ENCODE measurements at places on chromosomes 2 and 18.

GRCh38 chr18:73023975-73024374 lies 156.2 kb upstream of the NETO1 start:
- no peaks in the 10 kb centered on the region for H3K27me3 ChIP-seq
- H3K36me3 ChIP-seq: no peaks in the 10 kb centered on the region
- H3K4me1 ChIP-seq: no peaks in the 10 kb centered on the region
- H3K4me3 ChIP-seq: no peak overlapping the region

- no peaks in the 10 kb centered on the region for H3K27me3 ChIP-seq
- H3K4me1 ChIP-seq: no peaks in the 10 kb centered on the region
- no peak for DNase-seq
- no peaks in the 10 kb centered on the region for H3K36me3 ChIP-seq
Measured at GRCh38 chr2:1972948-1973347, 228.6 kb upstream of the PXDN start.

- H3K27ac ChIP-seq: no peak overlapping the region
- H3K4me3 ChIP-seq: no peak overlapping the region
- DNase-seq: no peak
- H3K36me3 ChIP-seq: no peaks in the 10 kb centered on the region
- H3K4me1 ChIP-seq: no peaks in the 10 kb centered on the region
- H3K27me3 ChIP-seq: no peaks in the 10 kb centered on the region
Measured at GRCh38 chr2:152506843-152507242, 171.9 kb downstream of the FMNL2 start.

- H3K4me3 ChIP-seq: no peak overlapping the region
- no peaks in the 10 kb centered on the region for H3K27me3 ChIP-seq
- no peak for DNase-seq
- no peaks in the 10 kb centered on the region for H3K36me3 ChIP-seq
- H3K4me1 ChIP-seq: no peaks in the 10 kb centered on the region
Measured at GRCh38 chr2:160156665-160157064, 43.4 kb downstream of the ITGB6 start.

GRCh38 chr2:147173189-147173581 lies 671.6 kb upstream of the ACVR2A start:
- H3K27ac ChIP-seq: no peak overlapping the region
- no peak for DNase-seq
- no peaks in the 10 kb centered on the region for H3K27me3 ChIP-seq
- H3K36me3 ChIP-seq: no peaks in the 10 kb centered on the region

- no peak overlapping the region for H3K4me3 ChIP-seq
- no peak overlapping the region for H3K27ac ChIP-seq
- DNase-seq: no peak
- no peaks in the 10 kb centered on the region for H3K4me1 ChIP-seq
- H3K36me3 ChIP-seq: peaks cover 17% of the 10 kb centered on the region
Measured at GRCh38 chr2:39024833-39025232, 96.0 kb downstream of the SOS1 start.

DNA sequence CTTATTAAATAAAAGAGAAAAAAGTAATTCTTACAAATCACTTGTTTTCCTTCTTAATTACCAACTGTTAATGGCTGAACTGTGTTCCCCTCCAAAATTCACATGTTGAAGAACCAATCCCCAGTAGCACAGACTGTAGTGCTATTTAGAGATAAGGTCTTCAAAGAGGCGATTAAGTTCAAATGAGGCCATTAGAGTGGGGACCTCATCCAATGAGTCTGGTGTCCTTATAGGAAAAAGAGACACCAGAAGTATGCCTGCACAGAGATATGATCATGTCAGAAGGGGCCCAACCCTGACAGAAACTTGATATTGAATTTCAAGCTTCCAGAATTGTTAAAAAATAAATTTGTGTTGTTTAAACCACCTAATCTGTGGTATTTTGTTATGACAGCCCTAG lies 89.8 kb downstream of the MEMO1 start:
- no peaks in the 10 kb centered on the region for H3K27me3 ChIP-seq
- H3K4me1 ChIP-seq: no peaks in the 10 kb centered on the region
- peaks cover 6% of the 10 kb centered on the region for H3K36me3 ChIP-seq
- DNase-seq: no peak
- H3K27ac ChIP-seq: no peak overlapping the region
- H3K4me3 ChIP-seq: no peak overlapping the region

DNA sequence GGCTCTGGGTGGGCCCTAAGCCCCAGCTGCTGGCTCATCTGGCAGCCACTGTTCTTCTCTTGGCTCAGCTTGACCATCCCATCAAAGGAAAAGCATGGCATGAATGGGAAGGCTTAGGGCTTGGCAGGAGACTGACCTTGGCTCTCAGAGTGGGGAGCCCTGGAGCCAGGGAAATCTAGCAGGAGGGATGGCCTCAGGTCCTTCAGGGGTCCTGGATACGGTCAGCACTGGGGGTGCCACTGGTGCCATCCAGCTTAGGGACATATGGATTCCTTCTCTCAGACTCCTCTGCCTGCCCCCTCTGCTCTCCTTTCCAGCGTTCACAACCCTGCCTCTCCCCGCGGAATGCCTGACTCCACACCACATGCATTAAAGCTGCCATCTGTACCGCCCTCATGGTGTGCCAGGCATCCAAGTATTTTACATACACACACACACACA lies 165.5 kb upstream of the HAAO start:
- no peaks in the 10 kb centered on the region for H3K27me3 ChIP-seq
- H3K27ac ChIP-seq: peak overlapping the region; percentile 71
- DNase-seq: no peak
- peaks cover 48% of the 10 kb centered on the region for H3K4me1 ChIP-seq
- H3K4me3 ChIP-seq: no peak overlapping the region

- H3K36me3 ChIP-seq: no peaks in the 10 kb centered on the region
- no peaks in the 10 kb centered on the region for H3K27me3 ChIP-seq
- H3K27ac ChIP-seq: no peak overlapping the region
- no peaks in the 10 kb centered on the region for H3K4me1 ChIP-seq
- H3K4me3 ChIP-seq: no peak overlapping the region
- no peak for DNase-seq
Measured at GRCh38 chr2:188956961-188957360, 17.2 kb upstream of the COL3A1 start.

DNA sequence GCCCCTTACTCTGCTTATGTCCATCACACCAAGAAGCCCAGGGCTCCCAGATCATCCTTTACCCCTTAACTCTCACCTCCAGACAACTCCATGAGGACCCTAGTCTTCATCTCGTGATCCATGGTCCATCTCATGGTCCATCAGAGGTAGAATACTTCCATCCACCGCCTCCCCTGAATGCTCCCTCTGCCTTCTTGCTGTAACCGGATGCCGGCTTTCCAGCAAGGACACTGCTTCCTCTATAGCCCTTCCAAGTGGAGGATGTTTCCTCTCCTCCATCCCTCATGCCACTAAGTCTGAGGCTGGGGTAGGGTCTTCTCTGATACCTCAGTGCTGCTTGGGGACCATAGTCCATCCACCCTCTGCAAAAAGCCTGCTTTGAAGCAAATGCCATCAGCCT lies 118.6 kb upstream of the SIX2 start:
- no peak overlapping the region for H3K27ac ChIP-seq
- no peaks in the 10 kb centered on the region for H3K27me3 ChIP-seq
- no peak overlapping the region for H3K4me3 ChIP-seq
- DNase-seq: no peak
- H3K4me1 ChIP-seq: no peaks in the 10 kb centered on the region

DNA sequence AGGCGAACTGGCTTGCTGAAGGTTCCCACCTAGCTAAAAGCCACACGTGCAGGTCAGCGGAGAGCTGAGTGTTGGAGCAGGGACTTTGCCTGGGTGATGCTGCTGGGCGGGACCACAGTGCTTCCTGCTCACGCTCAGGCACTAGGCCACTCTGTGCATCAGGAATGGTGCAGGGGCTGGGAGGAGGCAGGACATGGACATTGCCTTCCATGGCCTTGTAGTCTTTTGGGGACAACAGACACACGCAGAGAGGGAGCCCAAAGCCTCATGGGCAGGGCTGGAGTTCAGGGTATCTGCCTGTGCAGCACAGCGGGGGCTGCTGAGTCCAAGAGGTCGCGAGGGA lies 207.2 kb downstream of the ZBTB7C start:
- H3K4me3 ChIP-seq: no peak overlapping the region
- no peak overlapping the region for H3K27ac ChIP-seq
- no peaks in the 10 kb centered on the region for H3K4me1 ChIP-seq
- no peak for DNase-seq
- H3K36me3 ChIP-seq: no peaks in the 10 kb centered on the region
- no peaks in the 10 kb centered on the region for H3K27me3 ChIP-seq

DNA sequence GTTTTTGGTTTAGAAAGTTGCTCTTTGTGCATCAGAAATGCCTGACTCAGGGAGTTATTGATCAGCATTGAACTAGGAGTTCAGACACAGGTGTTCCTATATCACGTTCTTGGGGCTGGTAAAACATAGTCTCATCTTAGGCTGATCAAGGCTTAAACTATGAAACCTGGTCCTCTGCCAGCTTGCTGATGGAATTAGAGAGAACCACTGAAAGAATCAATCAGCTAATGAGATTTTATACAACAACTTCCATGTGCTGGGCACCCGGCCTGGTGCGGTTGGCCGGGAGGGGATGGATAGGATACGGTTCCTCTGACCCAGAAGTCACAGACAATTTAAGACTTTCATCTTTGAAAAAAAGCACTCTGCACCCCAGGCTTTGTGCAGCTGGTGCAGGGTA lies 164.9 kb downstream of the RDH14 start:
- no peak overlapping the region for H3K27ac ChIP-seq
- no peak overlapping the region for H3K4me3 ChIP-seq
- no peaks in the 10 kb centered on the region for H3K36me3 ChIP-seq
- no peak for DNase-seq
- no peaks in the 10 kb centered on the region for H3K27me3 ChIP-seq
- H3K4me1 ChIP-seq: no peaks in the 10 kb centered on the region

DNA sequence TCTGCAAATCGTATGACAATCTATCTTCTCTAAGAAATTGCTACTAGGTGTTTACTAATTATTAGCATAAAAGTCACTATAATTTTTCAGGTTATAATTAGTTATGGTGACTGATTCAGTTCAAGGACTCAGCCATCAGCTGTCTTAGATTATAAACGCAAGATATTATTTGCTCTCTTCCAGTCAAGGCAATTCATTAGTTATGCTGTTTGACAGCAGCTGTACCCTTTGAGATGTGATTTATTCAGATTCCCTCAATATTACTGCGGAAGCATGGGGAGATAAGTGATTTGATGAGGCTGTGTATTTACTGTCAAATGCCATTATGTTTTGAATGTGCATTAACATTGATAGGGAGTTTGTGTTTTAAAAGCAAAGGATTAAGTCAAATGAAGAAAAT lies 558.9 kb upstream of the FSIP2 start:
- no peaks in the 10 kb centered on the region for H3K36me3 ChIP-seq
- no peaks in the 10 kb centered on the region for H3K27me3 ChIP-seq
- H3K4me3 ChIP-seq: no peak overlapping the region
- H3K4me1 ChIP-seq: no peaks in the 10 kb centered on the region

GRCh38 chr2:185738679-185739472 lies at the start of gene FSIP2:
Gene FSIP2 (plus strand): TSS chr2:185738804. CDS start chr2:185738895, 91 bp downstream.
- no peak within 1 kb of the TSS for H3K27ac ChIP-seq
- H3K4me1 ChIP-seq: no peaks in the 10 kb centered on the region
- H3K36me3 ChIP-seq: no peaks in the 10 kb centered on the region
- no peaks in the 10 kb centered on the region for H3K27me3 ChIP-seq
- peak within 1 kb of the TSS; percentile 48 for H3K4me3 ChIP-seq

DNA sequence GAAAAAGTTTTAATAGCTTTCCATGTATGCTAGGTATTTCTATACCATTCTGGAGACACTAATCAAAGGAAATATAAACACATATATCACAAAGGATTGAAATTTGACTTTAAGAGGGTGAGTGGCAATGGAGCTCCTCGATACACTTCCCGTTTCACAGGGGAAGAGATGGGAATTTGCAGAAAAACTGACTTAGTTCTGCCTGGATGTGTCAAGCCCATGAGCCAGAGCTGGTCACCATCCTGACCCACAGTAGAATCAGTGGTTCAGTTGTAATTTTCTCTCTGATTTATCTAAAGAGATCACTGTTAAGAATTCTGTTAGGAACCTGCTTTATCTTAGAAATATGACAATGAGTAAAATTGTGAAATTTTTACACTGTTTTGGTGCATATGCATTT lies 34.2 kb downstream of the PLCL1 start:
- H3K27ac ChIP-seq: peak overlapping the region; percentile 31
- no peak for DNase-seq
- H3K36me3 ChIP-seq: no peaks in the 10 kb centered on the region

GRCh38 chr18:53937037-53937436 lies 287.4 kb downstream of the MBD2 start:
- H3K27me3 ChIP-seq: no peaks in the 10 kb centered on the region
- no peak overlapping the region for H3K4me3 ChIP-seq
- H3K36me3 ChIP-seq: no peaks in the 10 kb centered on the region
- H3K4me1 ChIP-seq: no peaks in the 10 kb centered on the region
- no peak overlapping the region for H3K27ac ChIP-seq
- DNase-seq: no peak

- no peaks in the 10 kb centered on the region for H3K36me3 ChIP-seq
- H3K27me3 ChIP-seq: no peaks in the 10 kb centered on the region
- peak overlapping the region; percentile 94 for H3K4me3 ChIP-seq
- peaks cover 12% of the 10 kb centered on the region for H3K4me1 ChIP-seq
- DNase-seq: no peak
Measured at GRCh38 chr2:10303694-10304378, 1.1 kb downstream of the HPCAL1 start.

DNA sequence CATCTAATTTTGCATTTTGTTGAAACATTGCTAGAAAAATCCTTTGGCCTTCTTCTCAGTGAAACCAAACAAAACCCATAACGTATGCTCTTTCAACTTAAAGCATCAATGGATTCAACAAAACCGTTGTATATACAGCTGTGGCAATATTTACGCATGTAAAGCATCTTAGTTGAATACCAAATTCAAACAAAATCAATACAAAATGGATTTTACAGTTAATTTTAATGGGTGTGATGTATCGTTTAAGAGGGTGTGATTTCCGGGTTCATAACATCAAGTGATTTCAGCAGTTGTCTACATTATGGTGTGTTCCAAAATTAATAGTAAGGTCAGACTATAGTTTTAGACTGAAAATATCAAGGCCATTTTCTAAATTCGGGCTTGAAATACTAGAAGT lies 198.2 kb downstream of the TGIF1 start:
- H3K27me3 ChIP-seq: no peaks in the 10 kb centered on the region
- no peak overlapping the region for H3K27ac ChIP-seq
- H3K4me3 ChIP-seq: no peak overlapping the region
- no peaks in the 10 kb centered on the region for H3K36me3 ChIP-seq
- no peak for DNase-seq

DNA sequence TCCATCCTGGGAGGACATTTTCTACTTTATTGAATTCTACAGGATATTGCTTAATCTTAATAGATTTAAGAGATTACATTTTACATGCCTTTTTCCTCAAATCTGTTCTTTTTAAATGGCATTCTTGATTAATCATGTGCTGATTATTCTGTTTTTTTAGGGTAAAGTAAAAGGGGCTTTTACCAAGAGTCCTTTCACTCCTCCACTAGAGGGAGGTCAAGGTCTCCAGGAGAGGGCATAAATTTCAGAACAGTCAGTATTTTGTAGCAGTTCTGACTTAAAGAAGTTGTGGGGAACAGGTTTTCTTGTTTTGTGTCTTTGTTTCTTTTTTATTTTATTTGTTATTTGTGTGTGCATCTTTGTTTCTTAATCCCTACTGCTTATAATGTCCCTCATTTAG lies 25.4 kb downstream of the WDR75 start:
- no peak overlapping the region for H3K27ac ChIP-seq

- H3K36me3 ChIP-seq: no peaks in the 10 kb centered on the region
- no peaks in the 10 kb centered on the region for H3K4me1 ChIP-seq
- H3K4me3 ChIP-seq: no peak overlapping the region
- H3K27ac ChIP-seq: no peak overlapping the region
- H3K27me3 ChIP-seq: no peaks in the 10 kb centered on the region
Measured at GRCh38 chr2:208872591-208872990, 466.0 kb downstream of the PTH2R start.
